Lung microvascular endothelial cell (primary cell): ENCODE measurements at places on chromosomes 4 and X. TPM values are rescaled to one million over a fixed set of nuclear protein-coding genes. Genes with fewer than 3 reads are reported as not detected.

DNA sequence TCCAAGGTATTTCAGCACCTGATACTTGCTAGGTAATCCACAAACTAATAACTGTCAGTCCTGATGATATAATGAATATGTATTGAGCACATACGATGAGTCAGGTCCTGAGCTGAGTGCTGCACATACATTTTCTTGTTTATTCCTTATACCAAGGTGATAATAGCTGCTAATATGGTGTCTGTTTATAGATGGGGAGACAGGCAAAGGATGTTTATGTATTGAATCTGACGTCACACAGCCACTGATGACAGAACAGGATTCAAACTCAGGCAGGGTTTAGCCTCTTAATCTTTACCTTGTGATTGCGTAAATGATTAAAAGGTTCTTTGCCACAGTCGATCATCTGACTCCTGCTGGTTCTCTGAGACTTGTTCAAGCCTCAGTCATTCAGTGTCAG is 609.9 kb upstream of the CPEB2 start:
- DNase-seq, result no peak

DNA sequence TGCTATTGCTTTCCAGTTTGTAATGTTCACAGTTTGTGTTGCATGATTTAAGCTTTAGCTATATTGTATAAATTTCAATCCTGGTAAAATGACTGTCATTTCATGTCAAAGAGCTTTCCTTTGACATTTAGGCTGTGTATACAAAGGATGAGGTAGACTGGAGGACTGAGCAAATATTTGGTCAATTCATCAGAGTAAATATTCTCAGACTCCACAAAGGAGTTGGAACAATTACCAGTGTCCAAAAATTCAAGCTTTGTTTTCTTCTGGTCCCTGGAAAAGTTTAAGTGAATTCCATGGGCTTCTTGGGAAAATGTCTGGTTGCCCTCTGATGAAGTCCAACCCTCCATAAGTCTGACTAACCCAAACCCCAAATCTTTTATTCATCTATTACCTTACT is 682.4 kb downstream of the DACH2 start:
- DNase-seq, result no peak

FAM114A1 gene
- 56.9 and 70.8 TPM in 2 replicates for total RNA-seq

CAPN6 gene
- not detected in 2 replicates for total RNA-seq

PNMA6E gene
- not detected in 2 replicates for total RNA-seq

DNA sequence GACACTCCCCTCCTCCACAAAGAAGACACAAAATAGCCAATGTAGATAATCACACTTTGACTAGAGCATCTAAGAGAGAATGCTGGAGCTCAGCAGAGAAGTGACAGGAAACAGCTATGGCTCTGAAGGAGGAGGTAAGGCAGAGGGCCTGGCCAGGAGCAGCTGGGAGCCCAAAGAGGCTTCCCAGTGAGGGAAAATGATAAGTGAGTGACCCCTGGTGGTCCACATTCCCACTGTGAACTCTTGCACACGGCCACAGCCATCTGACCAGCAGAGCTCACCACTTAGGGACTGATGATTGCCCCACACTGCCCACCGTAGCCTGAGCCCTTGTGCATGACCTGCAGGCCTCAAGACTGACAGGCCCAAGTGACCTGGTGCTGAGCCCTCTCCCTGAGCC is 162.7 kb upstream of the GALNTL6 start:
- DNase-seq, result no peak

PAGE5 gene
- not detected in 2 replicates for total RNA-seq
